Lung microvascular endothelial cell (primary cell): ENCODE measurements at places on chromosomes 2 and 18. TPM values are rescaled to one million over a fixed set of nuclear protein-coding genes. Genes with fewer than 3 reads are reported as not detected.
A peak's percentile ranks its signal among the peaks of the same experiment; 100 is the strongest.

Gene CCDC85A
- total RNA-seq = 1.4 and 2.6 TPM in 2 replicates

Gene ATAD2B
- 8.1 and 10.7 TPM in 2 replicates for total RNA-seq

Gene GRP
- total RNA-seq = not detected in 2 replicates

Gene SCN2A
- total RNA-seq = under 0.01 TPM in 1 of 2 replicates, not detected in the other

DNA sequence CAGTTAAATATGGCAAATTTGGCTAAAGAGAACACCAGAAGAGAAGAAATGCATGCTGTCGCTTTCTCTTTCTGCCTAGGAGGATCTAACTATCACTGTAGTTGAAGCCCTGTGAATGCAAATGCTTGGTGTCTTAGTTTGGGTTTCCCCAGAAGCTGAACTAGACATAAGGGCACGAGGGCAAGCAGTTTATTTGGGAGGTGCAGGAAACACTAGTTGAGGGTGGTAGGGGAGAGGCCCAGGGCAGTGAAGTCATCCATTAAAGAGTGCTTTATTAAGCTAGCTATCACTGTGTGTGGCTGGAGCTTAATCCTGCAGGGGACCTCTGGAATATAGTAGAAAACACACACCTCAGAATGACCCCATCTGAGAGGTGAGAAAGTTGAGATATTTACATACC is 639.8 kb upstream of the ZEB2 start:
- DNase-seq = no peak

DNA sequence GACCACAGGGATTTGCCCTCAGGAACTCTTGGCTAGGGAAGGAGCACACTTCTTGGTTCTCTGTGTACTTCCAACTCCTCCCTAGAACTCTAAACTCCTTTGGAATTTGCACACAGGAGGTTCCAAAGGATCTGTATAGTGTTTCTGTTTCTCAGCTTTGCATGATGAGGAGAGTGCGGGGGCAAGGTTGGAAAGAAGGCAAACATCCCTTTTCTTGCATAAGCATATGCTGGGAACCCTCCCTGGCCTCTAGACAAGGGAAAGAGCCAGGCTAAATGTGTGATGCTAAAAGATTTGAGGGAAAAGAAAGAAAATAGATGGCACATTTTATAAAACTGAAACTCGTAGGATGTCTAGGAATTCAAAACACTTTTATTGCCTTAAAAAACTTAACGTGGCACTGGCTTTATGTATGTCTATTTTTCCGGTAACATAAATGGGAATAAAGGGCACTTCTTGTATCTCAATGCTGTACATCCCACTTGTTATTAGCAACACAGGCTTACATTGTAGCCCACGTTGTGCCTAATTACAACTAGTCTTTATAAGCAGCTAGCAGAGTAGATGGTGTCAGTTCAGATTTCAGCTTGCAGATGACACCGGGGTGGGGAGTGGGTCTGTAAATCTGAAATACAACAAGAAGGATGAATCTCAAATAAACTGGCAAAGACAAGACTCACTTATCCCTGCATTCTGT is 165.8 kb downstream of the GPD2 start:
- DNase-seq = no peak

DNA sequence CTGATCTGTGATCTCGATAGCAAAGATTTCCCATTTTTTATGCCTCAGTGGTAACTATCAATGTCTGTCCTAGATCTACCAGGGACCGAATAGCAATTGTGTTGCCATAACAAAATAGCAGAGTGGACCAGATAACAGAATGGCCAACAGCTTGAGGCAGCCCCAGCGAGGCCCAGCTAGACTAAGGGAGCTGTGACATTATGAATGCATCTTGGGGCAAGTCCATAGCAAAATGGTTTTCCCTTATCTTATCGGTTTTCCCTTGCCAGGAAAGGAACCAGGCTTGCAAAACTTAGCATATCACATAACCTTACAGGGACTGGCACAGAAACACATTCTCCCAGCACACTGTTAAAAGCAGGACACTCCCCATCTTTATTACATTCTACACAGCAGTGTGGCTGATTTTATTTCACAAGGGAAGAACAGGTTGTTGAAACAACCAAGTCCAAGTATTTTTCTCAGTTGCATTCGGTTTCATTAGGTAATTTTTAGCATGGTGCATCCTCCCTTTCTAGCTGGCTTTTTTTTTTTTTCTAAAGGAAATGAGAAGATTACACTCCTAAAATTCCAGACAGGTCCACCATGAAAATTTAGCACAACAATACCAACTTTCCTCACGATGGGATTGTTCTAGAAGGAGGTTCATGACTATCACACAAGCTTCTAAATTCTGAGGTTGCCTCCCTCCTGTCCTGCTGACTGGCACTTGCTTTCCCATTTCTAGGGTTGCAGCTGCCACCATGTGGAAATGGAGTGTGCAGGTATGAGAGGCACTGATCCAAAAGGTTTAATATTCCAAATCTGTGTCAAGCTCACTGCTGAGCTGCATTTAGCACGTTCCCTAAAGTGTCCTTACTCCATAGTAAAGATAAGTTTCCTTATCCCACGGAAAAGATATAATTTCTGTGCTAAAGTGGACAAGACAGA is 97.0 kb upstream of the SLC35G4 start:
- DNase-seq = peak; percentile 15

- no peak for DNase-seq
These were observed 39.5 kb downstream of the AOX1 start for GRCh38 chr2:200625282-200625681.

GRCh38 chr2:133503323-133503722 is 64.9 kb downstream of the NCKAP5 start:
- DNase-seq = no peak

DNA sequence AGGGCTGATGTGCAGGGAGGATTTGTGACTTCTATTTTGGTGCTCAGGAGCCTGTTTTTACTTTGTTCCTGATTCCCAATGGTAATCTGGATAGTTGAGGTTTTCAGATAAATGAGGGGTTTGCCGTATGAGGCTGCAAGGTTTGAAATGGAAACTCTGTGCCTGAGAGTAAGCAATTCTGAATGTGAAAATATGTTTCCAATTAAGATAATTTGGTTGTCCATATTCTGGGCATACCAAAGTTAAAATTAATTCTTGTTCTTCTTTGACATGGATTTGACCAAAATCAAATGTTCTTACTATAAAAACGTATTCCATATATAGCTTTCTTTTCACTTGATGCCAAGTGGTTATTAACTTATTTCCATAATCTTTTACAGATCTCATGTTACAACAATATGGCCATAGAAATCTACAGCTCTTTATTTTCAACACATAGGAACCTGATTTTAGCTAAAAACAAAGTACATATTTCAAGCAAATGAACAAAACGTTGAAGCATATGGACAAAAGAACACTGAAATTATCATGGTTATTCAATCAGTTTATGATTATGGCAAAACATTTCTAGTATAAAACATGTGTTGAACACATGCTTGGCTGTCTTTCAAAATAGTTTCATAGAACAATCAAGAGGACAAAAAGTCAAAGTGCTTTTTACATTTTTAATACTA is 63.4 kb upstream of the ARHGAP28 start:
- no peak for DNase-seq

- DNase-seq = no peak
These were observed 125.1 kb upstream of the SH3BP4 start for GRCh38 chr2:234826681-234827080.

DNA sequence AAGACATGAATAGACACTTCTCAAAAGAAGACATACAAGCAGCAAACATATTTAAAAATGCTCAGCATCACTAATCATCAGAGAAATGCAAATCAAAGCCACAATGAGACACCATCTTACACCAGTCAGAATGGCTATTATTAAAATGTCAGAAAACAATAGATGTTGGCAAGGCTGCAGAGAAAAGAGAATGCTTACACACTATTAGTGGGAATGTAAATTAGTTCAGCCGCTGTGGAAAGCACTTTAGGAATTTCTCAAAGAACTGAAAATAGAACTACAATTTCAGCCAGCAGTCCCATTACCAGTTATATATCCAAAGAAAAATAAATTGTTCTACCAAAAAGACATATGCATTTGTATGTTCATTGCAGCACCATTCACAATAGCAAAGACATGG is 61.7 kb downstream of the STRADB start:
- DNase-seq = no peak
